ENCODE measurements at places on chromosomes 2 and 18. TPM values are rescaled to one million over a fixed set of nuclear protein-coding genes. Genes with fewer than 3 reads are reported as not detected.

DNA sequence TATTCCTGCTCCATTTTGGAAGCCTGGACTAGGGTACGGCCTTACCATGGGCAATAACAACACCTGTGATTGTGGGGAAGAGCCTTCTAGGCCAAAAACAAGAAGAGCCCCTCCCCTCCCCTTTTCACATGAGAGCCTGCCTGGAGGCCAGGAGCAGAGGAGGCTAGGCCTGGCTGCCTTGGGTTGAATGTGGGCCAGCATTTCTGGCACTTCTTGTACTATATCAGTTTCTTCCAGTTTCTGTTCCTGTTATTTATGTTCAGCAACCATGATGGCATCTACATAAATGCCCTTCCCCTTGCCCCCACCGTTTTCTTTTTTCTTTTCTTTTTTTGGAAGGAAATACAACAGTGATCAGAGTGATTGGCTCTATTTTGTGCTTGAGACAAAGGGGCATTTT is 58.4 kb downstream of the KCTD18 start:
- no peak overlapping the region for H3K27ac ChIP-seq
- H3K27me3 ChIP-seq: no peaks in the 10 kb centered on the region
- no peaks in the 10 kb centered on the region for H3K4me1 ChIP-seq
- no peak for DNase-seq

DNA sequence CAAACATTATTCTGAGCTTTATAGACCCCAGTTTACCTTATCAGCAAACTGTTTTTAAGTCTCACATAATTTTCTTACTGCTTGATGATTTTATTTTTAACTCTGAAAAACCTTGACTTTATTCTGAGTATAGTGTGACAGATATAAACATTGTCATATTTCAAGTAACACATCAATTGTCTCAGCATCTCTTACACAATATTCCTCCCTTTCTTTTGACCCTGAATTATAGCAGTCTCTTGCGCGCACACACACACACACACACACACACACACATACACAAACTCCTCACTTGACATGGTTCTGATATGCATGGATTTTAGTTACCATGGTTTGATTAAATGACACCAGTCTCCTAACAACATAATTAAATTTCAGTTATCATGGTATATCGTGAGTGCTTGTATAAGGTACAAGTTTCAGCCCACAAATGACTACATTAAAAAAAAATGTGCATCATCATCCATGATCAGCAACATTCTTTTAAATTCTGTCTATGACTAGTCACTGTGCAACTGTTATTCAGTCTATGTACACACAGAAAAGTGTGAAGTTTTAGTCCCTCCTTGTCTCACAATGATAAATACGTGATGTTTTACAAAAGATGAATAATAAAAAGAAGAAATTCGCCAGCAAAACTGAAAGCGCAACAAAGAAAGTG is 39.5 kb upstream of the TACR1 start:
- DNase-seq: no peak
- H3K27ac ChIP-seq: no peak overlapping the region
- no peaks in the 10 kb centered on the region for H3K27me3 ChIP-seq
- no peaks in the 10 kb centered on the region for H3K4me1 ChIP-seq

GRCh38 chr2:74052732-74053710 is 68.3 kb downstream of the TET3 start:
- no peak for DNase-seq
- H3K36me3 ChIP-seq: no peaks in the 10 kb centered on the region
- no peaks in the 10 kb centered on the region for H3K27me3 ChIP-seq
- H3K4me3 ChIP-seq: no peak overlapping the region
- H3K4me1 ChIP-seq: no peaks in the 10 kb centered on the region

DNA sequence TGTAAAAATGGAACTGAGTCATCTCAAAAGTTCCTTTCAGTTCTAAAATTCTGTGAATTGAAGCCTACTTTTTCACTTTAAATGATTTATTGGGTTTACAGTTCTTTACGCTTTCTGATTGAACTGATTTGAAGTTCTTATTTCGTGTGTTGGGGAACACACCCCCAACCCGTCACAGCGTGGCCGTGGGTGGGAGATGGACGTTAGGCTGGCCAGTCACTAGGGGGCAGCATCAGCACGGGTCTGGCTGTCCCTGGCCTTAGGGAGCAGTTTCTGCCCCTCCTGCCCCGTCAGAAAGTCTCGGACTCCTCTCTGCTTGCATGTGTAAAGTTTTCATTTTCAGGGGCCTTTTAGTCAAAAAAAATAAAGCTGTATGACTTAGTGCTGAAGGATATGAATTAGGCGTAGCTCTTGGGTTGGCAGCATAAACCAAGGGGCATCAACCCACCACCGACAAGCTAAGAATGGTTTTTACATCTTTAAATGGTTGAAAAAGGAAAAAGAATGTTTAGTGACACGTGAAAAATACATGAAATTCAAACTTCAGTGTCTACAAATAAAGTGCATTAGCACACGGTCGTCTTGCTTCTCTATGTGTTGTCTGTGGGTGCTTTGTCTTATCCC is 63.4 kb downstream of the ZCCHC2 start:
- no peak for DNase-seq
- no peaks in the 10 kb centered on the region for H3K27me3 ChIP-seq
- H3K27ac ChIP-seq: no peak overlapping the region
- peaks cover 9% of the 10 kb centered on the region for H3K36me3 ChIP-seq
- no peak overlapping the region for H3K4me3 ChIP-seq

GRCh38 chr2:1970341-1970740 is 226.0 kb upstream of the PXDN start:
- H3K4me3 ChIP-seq: no peak overlapping the region
- no peak overlapping the region for H3K27ac ChIP-seq
- H3K4me1 ChIP-seq: no peaks in the 10 kb centered on the region
- no peaks in the 10 kb centered on the region for H3K27me3 ChIP-seq

GRCh38 chr2:238108423-238109183 is 8.5 kb downstream of the ESPNL start:
- no peak overlapping the region for H3K4me3 ChIP-seq
- H3K36me3 ChIP-seq: no peaks in the 10 kb centered on the region
- DNase-seq: no peak
- H3K27me3 ChIP-seq: no peaks in the 10 kb centered on the region

GRCh38 chr2:127887082-127887775 is 1.5 kb upstream of the AMMECR1L start:
- H3K4me3 ChIP-seq: peak overlapping the region; percentile 32
- H3K4me1 ChIP-seq: peaks cover 9% of the 10 kb centered on the region

DNA sequence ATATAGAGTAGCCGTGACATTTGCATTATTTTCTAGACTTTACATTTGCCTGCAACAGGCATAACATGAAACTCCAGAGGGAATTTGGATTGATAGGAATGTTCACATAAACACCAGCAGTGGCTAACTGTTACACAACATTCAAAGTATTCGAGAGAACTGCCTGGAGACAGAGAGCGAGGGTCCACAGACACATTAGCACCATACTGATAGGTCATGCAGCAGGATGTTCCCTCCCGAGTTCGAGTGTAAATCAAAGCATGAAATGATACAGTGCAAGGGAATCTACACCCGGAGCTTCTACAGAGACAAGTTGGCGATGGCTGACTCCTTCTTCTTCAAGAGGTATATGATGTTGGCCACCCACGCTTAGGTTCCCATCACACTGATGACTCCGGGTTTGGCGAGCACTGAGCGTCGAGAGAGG is 89.5 kb downstream of the COL6A3 start:
- H3K4me3 ChIP-seq: no peak overlapping the region
- H3K27ac ChIP-seq: no peak overlapping the region
- no peaks in the 10 kb centered on the region for H3K36me3 ChIP-seq
- peaks cover 8% of the 10 kb centered on the region for H3K4me1 ChIP-seq

DNA sequence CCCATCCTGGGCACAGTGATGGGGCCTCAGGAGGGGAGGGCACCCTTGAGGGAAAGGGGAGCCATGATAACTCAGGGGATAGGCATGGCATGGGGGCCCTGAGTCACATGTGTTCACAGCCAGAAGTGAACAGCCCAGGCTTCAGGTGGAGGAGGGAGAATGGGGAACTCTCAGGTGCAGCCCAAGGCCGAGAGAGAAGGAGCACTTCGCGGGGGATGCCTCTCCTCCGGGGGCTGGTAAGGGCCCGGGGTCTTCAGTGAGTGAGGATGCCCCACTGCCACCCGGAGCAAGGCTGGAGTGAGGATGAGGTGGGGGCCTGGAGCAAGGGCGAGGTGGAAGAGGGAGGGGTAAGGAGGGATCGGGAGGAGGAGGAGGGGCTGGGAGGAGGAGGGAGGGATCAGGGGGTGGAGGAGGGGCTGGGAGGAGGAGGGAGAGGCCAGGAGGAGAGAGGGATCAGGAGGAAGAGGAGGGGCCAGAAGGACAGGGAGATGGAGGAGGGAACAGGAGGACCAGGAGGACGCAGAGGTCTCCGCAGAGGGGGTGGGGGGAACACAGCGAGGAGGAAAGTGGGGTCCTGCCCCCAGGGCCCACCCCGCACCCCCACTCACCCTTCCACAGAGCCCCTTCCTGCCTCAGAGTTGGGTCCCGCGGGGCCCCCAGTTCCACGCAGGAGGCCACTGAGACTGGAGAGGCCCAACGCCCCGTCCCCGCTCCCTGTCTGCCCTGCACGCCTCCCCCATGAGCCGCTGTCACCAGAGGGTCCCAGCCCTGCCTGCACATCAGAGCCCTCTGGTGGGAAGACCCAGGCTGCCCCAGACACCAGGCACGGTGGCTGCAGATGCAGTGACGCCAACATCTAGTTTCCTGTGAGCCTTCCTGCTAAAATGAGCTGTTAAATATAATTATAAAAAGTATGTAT is 42.8 kb downstream of the RAMP1 start:
- no peak overlapping the region for H3K4me3 ChIP-seq
- peak overlapping the region; percentile 96 for H3K27ac ChIP-seq
- DNase-seq: no peak

DNA sequence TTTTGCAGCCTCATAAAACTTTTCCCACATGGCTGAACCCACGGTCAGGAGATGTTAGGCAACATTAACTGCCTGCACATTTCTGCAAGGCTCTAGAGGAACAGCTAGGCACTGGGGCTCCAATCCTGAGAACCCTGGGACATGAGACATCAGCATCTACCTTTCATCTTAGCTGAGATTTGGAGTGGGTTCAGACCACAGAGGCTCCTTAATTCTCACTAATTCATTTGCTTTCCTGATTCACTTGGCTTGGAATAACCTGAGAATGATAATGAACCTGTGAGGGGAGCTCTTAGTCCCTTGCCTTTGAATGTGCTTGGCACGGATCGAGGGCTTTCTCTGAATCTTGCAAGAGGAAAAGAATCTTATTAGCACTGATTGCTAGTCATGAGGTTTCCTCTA is 266.2 kb downstream of the FIGN start:
- no peak overlapping the region for H3K4me3 ChIP-seq
- H3K27ac ChIP-seq: no peak overlapping the region
- H3K27me3 ChIP-seq: no peaks in the 10 kb centered on the region
- no peaks in the 10 kb centered on the region for H3K4me1 ChIP-seq
- H3K36me3 ChIP-seq: no peaks in the 10 kb centered on the region
- no peak for DNase-seq

DNA sequence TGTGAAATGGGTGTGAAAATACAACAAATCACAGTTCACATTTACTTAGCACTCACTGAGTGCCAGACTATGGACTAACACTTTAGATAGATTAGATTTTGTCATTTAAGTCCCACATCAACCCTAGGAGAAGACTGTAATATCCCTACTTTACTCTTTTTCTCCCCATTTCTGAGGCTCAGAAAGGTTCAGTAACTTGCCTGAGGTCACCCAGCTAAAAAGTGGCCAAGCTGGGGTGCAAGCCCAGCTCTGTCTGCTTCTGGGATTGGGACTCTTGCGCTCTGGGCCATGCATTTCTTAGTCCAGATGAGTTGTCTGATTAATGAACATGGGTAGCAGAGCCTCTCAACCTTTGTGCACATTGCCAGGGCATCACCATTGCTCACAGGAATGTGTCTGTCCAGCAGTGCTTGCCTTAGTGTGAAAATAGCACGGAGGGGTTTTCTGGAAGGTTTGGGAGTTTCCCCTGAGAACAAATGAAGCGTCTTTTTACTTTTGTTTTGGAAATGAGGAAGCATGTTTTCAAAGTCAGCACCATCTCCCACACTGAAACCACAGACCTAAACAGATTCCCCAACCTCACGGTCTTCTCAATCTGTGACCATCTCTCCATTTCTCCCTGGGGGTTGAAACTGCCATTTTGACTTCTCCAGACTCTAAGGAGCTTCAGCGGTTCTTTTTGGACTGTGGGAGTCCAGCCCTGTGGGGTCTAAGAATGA is 31.9 kb downstream of the NRP2 start:
- no peaks in the 10 kb centered on the region for H3K27me3 ChIP-seq
- H3K36me3 ChIP-seq: no peaks in the 10 kb centered on the region
- peak overlapping the region; percentile 64 for H3K27ac ChIP-seq
- no peak for DNase-seq

- peak overlapping the region; percentile 75 for H3K27ac ChIP-seq
- no peak for DNase-seq
- H3K27me3 ChIP-seq: no peaks in the 10 kb centered on the region
- no peak overlapping the region for H3K4me3 ChIP-seq
Measured at GRCh38 chr2:143480601-143481236, 351.5 kb downstream of the ARHGAP15 start.

DNA sequence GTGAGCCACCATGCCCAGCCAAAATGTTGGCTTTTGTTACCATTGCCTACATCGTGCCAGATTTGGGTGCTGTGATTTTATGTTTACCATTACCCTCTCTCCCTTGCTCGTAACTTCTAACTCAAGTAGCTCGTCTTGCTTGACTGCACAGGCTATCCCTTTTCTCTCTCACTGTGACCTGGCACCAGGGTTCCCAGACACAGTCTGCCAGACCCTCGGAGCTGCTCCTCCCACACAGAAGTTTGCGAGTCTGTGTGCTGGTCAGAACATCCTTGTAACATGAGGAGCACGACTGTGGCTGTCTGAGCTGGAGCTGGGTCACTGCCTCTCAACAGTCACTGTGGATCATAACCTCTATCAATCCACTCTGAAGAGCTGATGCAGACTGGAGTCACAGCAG is 152.5 kb upstream of the ACKR3 start:
- no peak overlapping the region for H3K27ac ChIP-seq
- DNase-seq: no peak
- H3K27me3 ChIP-seq: no peaks in the 10 kb centered on the region
- H3K4me1 ChIP-seq: no peaks in the 10 kb centered on the region
- H3K36me3 ChIP-seq: no peaks in the 10 kb centered on the region

- peaks cover 31% of the 10 kb centered on the region for H3K4me1 ChIP-seq
- H3K36me3 ChIP-seq: no peaks in the 10 kb centered on the region
- peak overlapping the region; percentile 75 for H3K27ac ChIP-seq
- peak; percentile 86 for DNase-seq
- H3K27me3 ChIP-seq: no peaks in the 10 kb centered on the region
Measured at GRCh38 chr2:237603718-237604362, 13.3 kb upstream of the RAB17 start.

DNA sequence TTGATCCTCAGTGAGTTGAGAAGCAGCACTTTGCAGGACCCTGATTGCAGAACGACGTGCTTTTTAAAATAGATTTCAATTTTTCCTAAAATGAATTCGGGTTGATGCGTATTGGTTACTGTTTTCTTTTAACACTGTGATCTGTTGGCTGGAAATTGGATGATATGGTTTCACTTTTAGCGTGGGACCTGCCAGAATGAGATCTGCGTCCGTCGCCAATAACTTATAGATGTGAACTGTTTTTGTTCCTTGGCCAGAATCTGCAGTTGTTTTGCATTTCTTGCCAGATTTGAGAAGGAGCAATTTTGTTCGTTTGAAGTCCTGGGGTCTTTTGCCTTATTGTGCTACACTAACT is 703 bp downstream of the UGGT1 start:
- no peaks in the 10 kb centered on the region for H3K27me3 ChIP-seq
- DNase-seq: no peak
- peak overlapping the region; percentile 75 for H3K27ac ChIP-seq
- H3K36me3 ChIP-seq: no peaks in the 10 kb centered on the region

Gene SLC40A1
- total RNA-seq: 40.8 TPM

Gene SCN7A
- total RNA-seq: 2.9 TPM

Gene ZEB2
- total RNA-seq: 74.6 TPM

Gene SPHKAP
- total RNA-seq: not detected

Gene SERPINB7
- total RNA-seq: not detected

Gene CFAP221
- not detected for total RNA-seq

Gene SYT4
- not detected for total RNA-seq

Gene C1QL2
- total RNA-seq: 11.6 TPM

Data from ascending aorta (tissue), 2 donors.